Right atrium auricular region (tissue), 2 donors: ENCODE measurements at places on chromosomes 1 and 21. TPM values are rescaled to one million over a fixed set of nuclear protein-coding genes. Genes with fewer than 3 reads are reported as not detected.

DNA sequence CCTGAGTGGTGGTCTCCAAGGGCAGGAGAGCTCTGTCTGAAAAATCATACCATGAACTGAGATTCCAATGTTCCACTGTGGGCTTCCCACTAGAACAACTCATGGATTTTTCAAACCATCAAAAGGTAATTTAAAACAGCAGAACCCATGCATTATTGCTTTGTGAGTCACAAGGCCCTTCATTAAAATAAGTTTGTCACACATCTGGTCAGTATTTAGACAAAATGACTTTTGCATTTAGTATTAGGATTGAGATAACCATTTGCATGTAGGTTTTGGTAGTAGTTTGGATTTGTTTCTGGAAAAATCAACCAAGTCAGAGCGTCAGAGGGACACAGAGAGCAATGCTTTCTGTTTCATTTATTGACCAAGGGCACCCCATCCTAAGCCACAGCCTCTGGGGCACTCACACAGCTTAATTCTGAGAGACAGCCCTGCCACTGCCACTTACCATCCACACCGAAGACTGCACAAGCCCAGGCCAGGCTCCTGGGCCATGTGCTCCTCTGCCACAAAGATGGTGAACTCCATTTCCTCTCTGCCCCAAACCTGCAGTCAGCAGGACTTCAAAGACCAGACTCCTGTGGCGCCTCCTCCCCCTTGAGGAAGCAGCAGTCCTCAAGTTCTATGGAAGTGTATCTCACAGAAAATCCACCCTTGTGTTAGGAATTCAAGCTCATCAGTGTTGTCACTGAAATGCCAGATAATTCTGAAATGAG is 132.6 kb upstream of the DUSP10 start:
- no peak for DNase-seq
- H3K27me3 ChIP-seq, result no peaks in the 10 kb centered on the region
- no peaks in the 10 kb centered on the region for H3K36me3 ChIP-seq
- H3K4me1 ChIP-seq, result no peaks in the 10 kb centered on the region

GRCh38 chr1:180428782-180429695 is 73.3 kb downstream of the ACBD6 start:
- no peak for DNase-seq
- no peak overlapping the region for H3K27ac ChIP-seq
- H3K36me3 ChIP-seq, result no peaks in the 10 kb centered on the region

GRCh38 chr1:17892851-17893250 is 137.7 kb downstream of the ACTL8 start:
- no peaks in the 10 kb centered on the region for H3K36me3 ChIP-seq
- H3K4me3 ChIP-seq, result no peak overlapping the region
- peak overlapping the region; percentile 85 for H3K27ac ChIP-seq
- DNase-seq, result no peak
- no peaks in the 10 kb centered on the region for H3K27me3 ChIP-seq

GRCh38 chr1:225448146-225448805 is 20.4 kb upstream of the LBR start:
- H3K27ac ChIP-seq, result peak overlapping the region; percentile 75
- no peak overlapping the region for H3K4me3 ChIP-seq
- no peaks in the 10 kb centered on the region for H3K36me3 ChIP-seq
- H3K27me3 ChIP-seq, result no peaks in the 10 kb centered on the region
- peaks cover 53% of the 10 kb centered on the region for H3K4me1 ChIP-seq
- no peak for DNase-seq

GRCh38 chr1:12809933-12810332 is 18.7 kb downstream of the PRAMEF1 start:
- no peaks in the 10 kb centered on the region for H3K27me3 ChIP-seq
- H3K27ac ChIP-seq, result no peak overlapping the region
- no peak overlapping the region for H3K4me3 ChIP-seq

DNA sequence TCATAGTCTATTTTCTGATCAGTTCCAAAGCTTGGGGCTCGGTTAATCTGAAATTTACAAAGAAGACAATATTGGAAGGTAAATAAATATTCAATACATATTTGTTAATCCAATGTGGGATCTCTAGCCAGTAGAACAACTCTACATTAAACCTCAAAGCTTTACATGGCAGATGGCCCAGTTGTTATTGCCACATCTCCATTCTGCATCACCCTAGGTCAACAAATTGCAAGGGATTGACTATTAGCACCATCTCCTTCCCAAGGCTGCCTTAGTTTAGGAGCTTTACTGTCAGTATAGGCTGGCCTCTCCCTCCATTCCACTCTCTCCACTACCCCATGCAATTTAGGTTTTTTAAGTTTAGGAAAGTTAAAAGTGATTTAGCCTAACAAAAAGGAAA is 69.7 kb downstream of the TTLL7 start:
- no peaks in the 10 kb centered on the region for H3K4me1 ChIP-seq

GRCh38 chr1:147541672-147542568 is 619 bp downstream of the BCL9 start:
- H3K27ac ChIP-seq, result peak overlapping the region; percentile 91
- peak; percentile 67 for DNase-seq
- peak overlapping the region; percentile 57 for H3K4me3 ChIP-seq
- no peaks in the 10 kb centered on the region for H3K36me3 ChIP-seq

DNA sequence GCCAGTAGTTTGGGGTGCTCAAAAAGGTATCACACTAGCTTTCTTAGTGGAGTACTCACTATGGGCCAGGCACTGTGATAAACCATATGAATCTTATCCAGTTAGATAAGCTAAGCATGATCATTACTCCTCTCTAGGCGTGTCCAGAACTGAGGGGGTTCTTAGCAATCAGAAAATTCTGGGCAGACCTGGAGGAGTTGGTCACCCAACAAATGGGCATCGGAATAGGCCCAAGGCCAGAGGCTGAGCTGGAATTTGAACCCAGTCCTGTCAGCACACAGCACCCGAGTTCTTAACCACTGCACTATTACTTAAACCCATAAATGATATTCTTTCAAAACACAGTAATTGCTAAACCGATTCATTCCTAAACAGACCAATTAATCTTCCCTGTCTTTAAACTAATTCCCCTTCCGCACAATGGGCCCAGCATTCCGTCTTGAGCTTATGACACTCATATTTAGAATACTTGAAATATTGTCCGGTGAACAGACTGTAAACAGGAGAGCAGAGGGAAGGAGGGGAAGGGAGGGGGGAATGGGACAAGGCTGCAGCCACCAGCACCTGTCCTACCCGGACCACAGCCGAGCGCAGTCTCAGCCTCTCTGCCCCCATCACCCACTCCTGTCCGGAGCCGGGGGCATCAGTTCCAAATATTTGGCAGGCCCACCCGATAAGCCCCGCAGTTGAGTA is 113.0 kb upstream of the GADD45A start:
- no peak for DNase-seq
- no peaks in the 10 kb centered on the region for H3K36me3 ChIP-seq
- H3K27me3 ChIP-seq, result no peaks in the 10 kb centered on the region
- H3K4me3 ChIP-seq, result no peak overlapping the region

GRCh38 chr1:77504986-77505385 is 177.5 kb downstream of the ZZZ3 start:
- no peak overlapping the region for H3K4me3 ChIP-seq
- no peaks in the 10 kb centered on the region for H3K36me3 ChIP-seq
- no peak overlapping the region for H3K27ac ChIP-seq

GRCh38 chr1:197799271-197799670 is 24.0 kb upstream of the DENND1B start:
- H3K36me3 ChIP-seq, result no peaks in the 10 kb centered on the region
- H3K27me3 ChIP-seq, result no peaks in the 10 kb centered on the region
- no peak overlapping the region for H3K27ac ChIP-seq
- no peak overlapping the region for H3K4me3 ChIP-seq

DNA sequence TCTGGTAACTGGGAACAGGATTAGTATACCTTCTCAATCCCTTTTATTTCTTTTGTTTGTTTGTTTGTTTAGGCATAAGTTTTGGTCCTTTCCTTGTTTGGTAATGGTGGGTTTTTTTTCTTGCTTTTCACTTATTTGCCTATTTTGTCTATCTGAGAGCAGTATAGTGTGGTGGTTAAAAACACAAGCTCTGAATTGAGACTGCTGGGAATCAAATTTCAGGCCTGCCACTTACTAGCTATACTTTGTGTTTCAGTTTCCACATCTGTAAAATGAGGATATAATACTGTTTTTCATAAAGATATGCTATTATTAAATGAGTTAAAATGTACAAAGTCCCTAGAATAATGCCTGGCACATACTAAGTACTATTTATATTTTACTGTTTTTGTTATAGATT is 81.6 kb upstream of the IVNS1ABP start:
- H3K36me3 ChIP-seq, result no peaks in the 10 kb centered on the region
- no peak overlapping the region for H3K4me3 ChIP-seq
- no peak overlapping the region for H3K27ac ChIP-seq
- H3K4me1 ChIP-seq, result no peaks in the 10 kb centered on the region
- H3K27me3 ChIP-seq, result no peaks in the 10 kb centered on the region

GRCh38 chr1:20100632-20101355 is 18.5 kb downstream of the PLA2G2D start:
- H3K4me3 ChIP-seq, result no peak overlapping the region
- H3K27me3 ChIP-seq, result no peaks in the 10 kb centered on the region
- H3K36me3 ChIP-seq, result no peaks in the 10 kb centered on the region
- H3K27ac ChIP-seq, result no peak overlapping the region
- no peaks in the 10 kb centered on the region for H3K4me1 ChIP-seq
- DNase-seq, result no peak

DNA sequence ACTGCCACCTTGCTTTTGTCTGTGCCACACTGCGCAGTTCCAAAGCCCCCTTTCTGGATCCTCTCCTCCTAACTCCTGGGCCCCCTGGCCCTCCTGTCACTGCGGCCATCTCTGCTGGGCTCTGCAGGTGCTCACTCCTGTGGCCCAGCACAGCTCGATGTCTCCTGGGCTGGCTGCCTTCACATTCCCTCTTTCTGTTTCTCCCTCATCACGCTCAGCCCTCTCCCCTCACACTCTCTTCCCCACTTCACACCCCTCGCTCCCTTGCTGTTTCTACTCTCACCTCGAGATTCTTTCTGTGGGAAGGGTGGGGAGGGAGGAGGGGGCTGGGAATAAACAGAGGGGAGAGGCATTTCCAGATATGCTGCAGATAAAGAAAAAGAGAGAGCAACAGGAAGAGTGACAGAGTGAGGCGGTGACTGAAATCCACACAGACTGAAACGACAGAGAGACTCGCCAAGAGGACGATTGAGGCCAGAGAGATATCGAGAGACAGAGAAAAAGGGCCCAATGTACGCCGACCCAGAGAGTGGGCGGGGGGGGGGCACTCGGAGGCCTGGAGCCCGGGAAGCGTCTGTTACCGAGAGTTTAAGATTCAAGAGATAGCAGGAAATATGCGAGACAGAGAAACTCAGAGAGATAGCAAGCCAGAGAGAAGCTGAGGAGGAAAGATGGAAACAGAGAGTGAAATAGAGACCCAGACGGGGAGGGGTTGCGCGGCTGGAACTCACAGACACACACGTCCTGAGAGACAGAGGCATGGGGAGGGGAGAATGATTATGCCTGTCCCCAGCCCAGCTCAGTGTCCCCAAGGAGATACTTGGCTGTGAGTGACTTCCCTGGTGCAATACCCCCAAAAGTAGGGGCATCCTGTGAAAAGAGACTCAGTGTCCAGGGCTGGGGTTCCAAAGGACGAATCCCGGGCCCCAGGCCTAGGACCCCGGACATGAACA is 666 bp downstream of the CSF3R start:
- peak overlapping the region; percentile 24 for H3K4me3 ChIP-seq
- peak overlapping the region; percentile 11 for H3K27ac ChIP-seq
- DNase-seq, result no peak
- no peaks in the 10 kb centered on the region for H3K36me3 ChIP-seq
- H3K4me1 ChIP-seq, result no peaks in the 10 kb centered on the region

- no peaks in the 10 kb centered on the region for H3K4me1 ChIP-seq
- no peaks in the 10 kb centered on the region for H3K27me3 ChIP-seq
- no peaks in the 10 kb centered on the region for H3K36me3 ChIP-seq
- H3K27ac ChIP-seq, result no peak overlapping the region
- DNase-seq, result no peak
Measured at GRCh38 chr1:159339536-159339935, 37.4 kb downstream of the FCER1A start.

DNA sequence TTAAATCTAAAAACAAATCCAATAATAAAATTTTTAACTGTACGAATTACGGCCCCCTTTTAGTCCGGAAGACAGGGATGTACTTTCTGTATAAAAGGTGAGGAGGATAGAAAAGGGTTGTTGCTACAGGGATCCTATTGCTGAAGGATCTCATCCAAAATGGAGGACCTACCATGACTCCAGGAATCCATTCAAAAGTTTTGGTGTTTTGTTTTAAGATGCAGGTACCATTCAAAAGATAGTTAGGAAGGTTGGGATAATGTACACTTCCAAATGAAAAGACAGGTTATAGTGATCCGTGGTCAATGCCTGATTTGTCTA is 1.3 kb upstream of the ENAH start:
- no peaks in the 10 kb centered on the region for H3K27me3 ChIP-seq
- H3K36me3 ChIP-seq, result no peaks in the 10 kb centered on the region
- H3K4me1 ChIP-seq, result no peaks in the 10 kb centered on the region
- no peak for DNase-seq
- H3K4me3 ChIP-seq, result peak overlapping the region; percentile 97

DNA sequence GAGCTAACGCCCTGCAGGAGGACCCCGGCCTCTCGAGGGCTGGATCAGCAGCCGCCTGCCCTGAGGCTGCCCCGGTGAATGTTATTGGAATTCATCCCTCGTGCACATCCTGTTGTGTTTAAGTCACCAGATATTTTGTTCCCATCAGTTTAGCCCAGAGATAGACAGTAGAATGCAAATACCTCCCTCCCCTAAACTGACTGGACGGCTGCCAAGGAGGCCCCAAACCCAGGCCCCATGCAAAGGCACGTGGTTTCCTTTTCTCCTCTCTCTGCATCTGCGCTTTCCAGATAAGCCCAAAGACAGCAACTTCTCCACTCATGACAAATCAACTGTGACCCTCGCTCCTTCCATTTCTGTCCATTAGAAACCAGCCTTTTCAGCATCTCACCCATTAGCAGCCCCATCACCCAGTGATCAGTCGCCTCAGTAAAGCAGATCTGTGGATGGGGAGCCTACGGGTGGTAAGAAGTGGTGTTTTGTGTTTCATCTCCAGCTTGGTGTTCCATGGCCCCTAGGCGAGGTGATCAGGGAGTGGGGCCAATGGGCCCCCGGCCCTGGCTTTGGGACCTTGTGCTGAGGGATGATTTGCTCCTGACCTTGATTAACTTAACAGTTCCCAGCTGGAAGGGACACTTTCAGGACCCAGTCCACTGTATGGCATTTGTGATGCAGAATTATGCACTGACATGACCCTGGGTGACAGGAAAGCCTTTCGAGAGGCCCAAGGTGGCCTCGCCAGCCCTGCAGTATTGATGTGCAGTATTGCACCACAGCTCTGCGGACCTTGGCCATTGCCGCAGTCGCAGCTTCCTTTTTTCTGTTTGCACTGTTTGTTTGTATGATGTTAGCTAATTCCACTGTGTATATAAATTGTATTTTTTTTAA is 5.2 kb downstream of the NPPA start:
- H3K4me3 ChIP-seq, result no peak overlapping the region
- H3K27ac ChIP-seq, result peak overlapping the region; percentile 85
- no peak for DNase-seq
- peaks cover 71% of the 10 kb centered on the region for H3K36me3 ChIP-seq

- H3K4me1 ChIP-seq, result no peaks in the 10 kb centered on the region
- no peak overlapping the region for H3K4me3 ChIP-seq
- H3K36me3 ChIP-seq, result peaks cover 5% of the 10 kb centered on the region
- H3K27me3 ChIP-seq, result no peaks in the 10 kb centered on the region
- DNase-seq, result no peak
- no peak overlapping the region for H3K27ac ChIP-seq
Measured at GRCh38 chr1:208103597-208104513, 140.3 kb downstream of the PLXNA2 start.

- no peak for DNase-seq
- peaks cover 83% of the 10 kb centered on the region for H3K36me3 ChIP-seq
- H3K4me1 ChIP-seq, result peaks cover 31% of the 10 kb centered on the region
- H3K27me3 ChIP-seq, result no peaks in the 10 kb centered on the region
Measured at GRCh38 chr1:160134791-160135572, 16.4 kb upstream of the ATP1A4 start.

The WDR64 gene
- not detected for total RNA-seq

The SPRR2F gene
- 2.8 TPM for total RNA-seq

The MROH9 gene
- total RNA-seq, result not detected

The AMIGO1 gene
- 15.1 TPM for total RNA-seq
